Activated CD8-positive, alpha-beta T cell treated with anti-CD3 and anti-CD28 coated beads for 36 hours (primary cell): ENCODE measurements at places on chromosomes 2 and 18. TPM values are rescaled to one million over a fixed set of nuclear protein-coding genes. Genes with fewer than 3 reads are reported as not detected.

DNA sequence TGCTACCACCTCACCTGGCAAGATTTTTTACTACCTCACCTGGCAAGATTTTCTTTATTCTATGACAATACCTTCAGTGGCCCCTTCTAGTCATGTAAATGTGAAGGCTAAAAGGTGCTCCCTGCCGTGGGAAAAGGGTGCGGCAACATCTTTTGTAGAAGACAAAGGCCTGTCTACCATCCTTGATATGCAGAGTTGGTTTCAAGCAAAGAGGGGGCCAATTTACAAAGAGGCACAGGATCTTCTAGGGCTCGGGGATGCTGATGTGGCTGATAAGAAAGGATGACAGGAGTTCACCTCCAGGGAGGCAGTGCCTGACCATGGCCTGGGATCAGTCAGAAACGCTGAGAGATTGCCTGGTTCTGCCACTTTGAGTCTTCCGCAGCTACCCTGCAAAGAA lies 165.4 kb upstream of the SLC1A4 start:
- DNase-seq = no peak
- H3K36me3 ChIP-seq = peaks cover 2% of the 10 kb centered on the region
- H3K4me3 ChIP-seq = no peak overlapping the region
- peaks cover 15% of the 10 kb centered on the region for H3K4me1 ChIP-seq

GRCh38 chr2:134739879-134740301 lies 21.1 kb upstream of the TMEM163 start:
- no peak for DNase-seq
- no peak overlapping the region for H3K4me3 ChIP-seq
- H3K27ac ChIP-seq = no peak overlapping the region
- H3K36me3 ChIP-seq = no peaks in the 10 kb centered on the region
- peaks cover 15% of the 10 kb centered on the region for H3K27me3 ChIP-seq
- peaks cover 2% of the 10 kb centered on the region for H3K4me1 ChIP-seq

- H3K4me1 ChIP-seq = no peaks in the 10 kb centered on the region
- H3K4me3 ChIP-seq = no peak overlapping the region
- H3K36me3 ChIP-seq = no peaks in the 10 kb centered on the region
- DNase-seq = no peak
- no peak overlapping the region for H3K27ac ChIP-seq
Measured at GRCh38 chr2:228545041-228545747, 363.7 kb upstream of the SPHKAP start.

The PIEZO2 gene
- total RNA-seq = not detected

DNA sequence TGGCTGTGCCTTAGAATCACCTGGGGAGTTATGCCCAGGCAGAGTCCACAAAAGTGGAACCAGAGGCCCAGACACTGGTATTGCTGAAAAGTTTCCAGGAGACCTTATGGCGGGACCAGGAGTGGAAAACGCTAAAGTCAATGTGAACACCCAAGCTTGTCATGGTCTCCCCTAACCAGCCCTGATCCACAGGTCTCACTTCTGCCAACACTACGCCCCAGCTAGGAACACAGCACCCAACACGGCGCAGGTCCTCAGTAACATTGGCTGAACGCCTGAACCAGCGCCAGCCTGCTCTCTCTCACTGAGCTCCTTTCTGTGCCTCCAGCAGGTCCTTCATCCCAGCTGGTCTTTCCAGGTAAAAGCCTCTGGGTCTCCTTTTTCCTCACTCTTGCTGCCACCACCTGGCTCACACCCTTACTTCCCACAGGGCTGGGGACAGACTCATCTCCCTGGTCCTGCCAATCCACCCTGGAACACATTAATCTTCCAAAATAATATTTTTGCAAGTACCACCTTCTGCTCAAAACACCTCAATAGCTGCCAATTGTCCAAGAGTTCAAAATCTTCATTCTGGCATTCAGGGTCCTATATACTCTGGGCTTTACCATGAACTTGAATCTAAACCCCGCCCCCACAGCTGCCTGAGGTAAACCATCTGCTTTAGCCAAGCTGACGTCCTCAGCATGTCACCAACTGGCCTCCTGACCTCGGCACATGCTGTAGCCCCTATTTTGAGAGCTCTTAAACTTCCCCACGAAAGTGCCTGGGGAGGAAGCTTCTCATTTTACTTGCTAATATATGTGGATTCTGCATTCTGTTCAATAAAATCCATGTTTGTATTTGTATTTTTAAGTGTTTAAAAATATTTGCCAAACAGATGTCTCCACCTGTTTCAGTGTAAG lies 34.6 kb downstream of the ADCY3 start:
- DNase-seq = no peak
- H3K36me3 ChIP-seq = peaks cover 20% of the 10 kb centered on the region
- no peak overlapping the region for H3K4me3 ChIP-seq
- no peaks in the 10 kb centered on the region for H3K27me3 ChIP-seq
- H3K27ac ChIP-seq = no peak overlapping the region

DNA sequence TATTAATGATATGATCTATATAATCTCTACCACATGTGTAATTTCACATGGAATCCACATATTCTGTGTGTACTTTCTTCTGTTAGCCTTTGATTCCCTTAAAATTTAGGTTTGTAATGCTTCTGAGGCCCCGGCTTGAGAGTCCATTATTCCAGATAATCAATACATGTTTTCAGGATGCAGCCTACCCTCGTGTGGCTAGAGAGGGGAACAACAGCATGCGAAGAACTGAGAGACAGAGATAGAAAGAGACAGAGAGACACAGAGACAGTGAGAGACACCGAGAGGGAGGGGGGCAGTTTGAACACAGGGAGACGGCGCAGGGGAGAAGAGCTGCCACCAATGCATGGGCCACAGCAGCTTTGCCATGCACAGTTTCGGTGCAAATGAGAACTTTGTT lies 185.4 kb downstream of the SNTG2 start:
- no peak overlapping the region for H3K27ac ChIP-seq
- no peaks in the 10 kb centered on the region for H3K36me3 ChIP-seq
- peaks cover 28% of the 10 kb centered on the region for H3K4me1 ChIP-seq
- no peaks in the 10 kb centered on the region for H3K27me3 ChIP-seq
- no peak overlapping the region for H3K4me3 ChIP-seq
